Fibroblast of skin of scalp (primary cell): ENCODE measurements at places on chromosomes 2 and 18.

- no peak for DNase-seq
Measured at GRCh38 chr2:185510060-185510459, 228.5 kb upstream of the FSIP2 start.

- DNase-seq: no peak
Measured at GRCh38 chr2:133867166-133867565, 298.9 kb upstream of the NCKAP5 start.

- DNase-seq: peak; percentile 87
Measured at GRCh38 chr2:197908990-197909776, 104.8 kb downstream of the PLCL1 start.

DNA sequence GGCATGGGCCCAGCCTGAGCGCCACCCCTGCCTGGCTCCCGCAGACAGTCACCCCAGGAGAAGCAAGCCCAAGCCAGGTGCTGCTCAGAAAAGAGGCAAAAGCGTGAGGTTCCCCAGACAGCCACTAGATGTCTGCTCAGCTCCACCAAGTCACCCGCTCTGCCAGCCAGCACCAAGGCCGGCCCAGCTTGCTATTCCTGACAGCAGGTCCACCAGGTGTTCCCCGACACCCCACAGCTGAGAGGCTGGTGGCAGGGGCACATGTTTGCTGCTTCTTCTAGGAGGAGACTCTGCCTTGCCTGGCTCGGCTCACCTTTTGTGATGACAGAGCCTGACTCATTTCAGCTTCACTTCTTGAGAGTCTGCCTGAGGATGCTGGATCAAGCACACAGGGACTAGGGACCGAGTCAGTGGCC is 206.7 kb downstream of the MGAT5 start:
- peak; percentile 44 for DNase-seq

DNA sequence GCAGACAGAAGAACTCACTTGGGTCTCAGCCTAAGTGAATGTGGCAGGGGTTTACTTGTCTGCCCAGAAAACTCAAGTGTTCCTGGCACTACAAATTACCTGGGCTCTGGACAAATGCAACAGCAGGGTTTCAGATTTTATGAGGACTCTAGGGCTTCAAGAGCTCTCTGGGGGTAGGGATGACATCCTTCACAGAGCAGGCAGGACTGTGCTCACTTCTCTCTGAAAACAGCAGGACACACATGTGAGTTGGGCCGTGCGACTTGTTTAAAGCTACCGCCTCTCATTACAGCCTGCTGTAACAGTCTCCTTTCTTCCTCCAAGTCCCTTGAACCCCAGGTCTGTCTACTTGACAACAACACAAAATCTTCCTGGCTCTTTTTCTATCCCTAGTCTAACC is 212.6 kb downstream of the EN1 start:
- no peak for DNase-seq

DNA sequence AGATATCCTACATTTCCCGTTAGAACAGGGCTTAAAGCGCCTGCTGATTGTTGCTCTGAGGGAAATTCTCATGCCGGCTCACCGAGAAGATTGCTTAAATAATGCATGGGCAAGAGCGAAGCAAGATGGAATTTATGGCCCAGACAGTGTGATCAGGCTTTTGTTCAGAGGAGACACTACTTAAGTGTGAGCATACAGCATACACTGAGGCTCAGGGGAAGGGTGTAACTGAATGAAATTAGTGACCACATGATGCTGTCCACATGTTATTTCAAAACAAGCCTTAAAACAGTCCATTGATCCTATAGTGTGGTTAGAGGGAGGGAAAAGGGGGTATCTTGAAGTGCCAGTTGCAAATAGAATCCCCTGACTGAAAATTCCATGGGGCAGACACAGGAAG is 125.5 kb downstream of the RAPGEF4 start:
- no peak for DNase-seq

DNA sequence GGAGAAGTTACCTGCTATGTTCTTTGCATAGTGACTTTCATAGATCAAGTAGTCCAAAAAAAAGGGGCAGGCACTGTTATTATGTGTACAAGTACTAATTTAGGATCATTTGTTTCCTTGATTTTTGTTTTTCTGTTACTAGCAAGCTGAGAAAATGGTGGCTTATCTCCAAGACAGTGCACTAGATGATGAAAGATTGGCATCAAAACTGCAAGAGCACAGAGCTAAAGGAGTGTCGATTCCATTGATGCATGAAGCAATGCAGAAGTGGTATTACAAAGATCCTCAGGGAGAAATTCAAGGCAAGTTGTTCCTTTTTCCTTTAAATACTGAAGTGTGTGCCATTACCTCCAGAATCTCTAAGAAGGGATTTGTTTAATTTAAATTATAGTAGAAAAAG is 19.6 kb upstream of the KCNJ13 start:
- peak; percentile 42 for DNase-seq

DNA sequence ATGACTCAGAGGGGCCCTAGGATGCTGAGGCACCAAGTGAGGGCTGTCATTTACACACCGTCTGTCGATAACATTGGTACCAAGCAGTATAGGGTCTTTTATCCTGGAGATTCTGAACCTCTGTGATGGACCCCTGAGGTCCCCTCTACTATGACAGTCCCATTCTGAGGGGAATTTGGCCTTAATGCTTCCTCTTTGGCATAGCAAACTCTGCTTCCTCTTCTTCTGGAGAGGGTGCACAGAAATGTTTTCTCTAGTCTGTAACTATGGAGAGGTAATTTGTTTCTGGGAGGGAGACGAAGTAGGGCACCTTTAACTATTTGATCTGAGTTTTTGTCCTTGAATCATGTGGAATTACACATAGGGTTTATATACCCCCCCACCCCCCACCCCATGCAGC is 44.8 kb downstream of the INPP4A start:
- DNase-seq: no peak

DNA sequence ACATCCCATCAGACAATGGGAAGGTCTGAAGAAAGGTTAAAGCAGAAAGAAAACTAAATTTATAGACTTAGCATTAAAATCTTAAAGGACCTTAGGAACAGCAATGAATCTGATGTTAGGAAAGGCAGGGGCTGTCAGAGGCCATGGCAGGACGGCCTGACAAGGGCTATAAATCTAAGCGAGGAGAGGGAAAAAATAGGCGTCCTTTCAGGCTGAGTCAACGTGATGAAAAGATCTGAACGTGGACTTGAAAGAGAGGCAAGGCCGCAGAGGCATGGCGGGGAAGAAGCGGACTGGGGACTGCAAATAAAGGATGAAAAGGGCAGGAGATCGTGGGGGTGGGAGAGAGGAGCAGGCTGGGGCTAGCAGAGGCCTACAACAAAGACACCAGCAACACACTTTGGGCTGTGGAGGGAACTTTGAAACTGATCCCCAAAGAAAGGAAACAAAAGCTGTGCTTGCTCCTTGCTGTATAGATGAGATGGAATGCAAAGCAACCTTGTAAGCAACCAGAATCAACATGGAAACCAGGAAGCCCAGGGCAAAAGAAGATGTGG is 145.6 kb downstream of the NRP2 start:
- no peak for DNase-seq

GRCh38 chr2:263022-263738 is 652 bp downstream of the SH3YL1 start:
- DNase-seq: no peak

DNA sequence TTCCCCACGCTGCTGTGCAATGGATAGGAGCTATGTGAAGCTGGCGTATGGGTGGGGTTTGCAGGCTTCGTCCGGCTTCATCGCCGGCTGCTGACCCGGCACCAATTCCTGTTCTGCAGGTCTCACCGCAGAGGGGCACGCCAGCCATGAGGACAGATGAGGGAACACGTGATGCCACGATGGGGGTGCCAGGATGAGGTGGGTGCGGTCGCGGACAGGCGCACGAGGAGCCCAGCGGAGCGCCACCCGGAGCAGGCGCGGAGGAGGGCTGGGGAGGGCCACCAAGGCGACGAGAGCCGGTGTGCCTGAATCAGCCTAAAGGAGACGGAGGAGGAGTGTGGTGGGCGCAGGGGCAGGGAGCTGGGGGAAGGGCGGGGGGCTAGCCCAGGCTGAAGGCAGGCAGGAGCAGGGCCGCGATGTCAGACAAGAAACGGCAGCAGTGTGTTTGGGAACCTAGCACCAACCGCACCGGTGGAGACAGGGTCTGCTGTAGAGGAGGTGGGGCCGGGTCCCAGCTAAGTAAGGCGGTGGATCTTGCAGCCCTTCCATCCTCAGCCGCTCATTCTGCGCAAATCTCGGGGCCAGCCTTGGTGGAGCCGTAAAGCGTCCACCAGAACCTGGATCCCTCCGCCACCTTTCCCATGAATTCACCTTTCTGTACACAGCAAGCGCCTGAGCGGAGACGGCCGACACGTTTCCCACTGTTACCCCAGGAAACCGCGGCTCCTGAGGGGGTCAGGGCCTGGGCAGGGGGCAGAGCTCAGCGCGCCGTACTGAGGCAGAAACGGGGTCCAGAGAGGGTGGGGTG is 17.0 kb upstream of the CD8A start:
- no peak for DNase-seq

GRCh38 chr18:8548186-8548585 is 61.1 kb upstream of the RAB12 start:
- DNase-seq: peak; percentile 50

DNA sequence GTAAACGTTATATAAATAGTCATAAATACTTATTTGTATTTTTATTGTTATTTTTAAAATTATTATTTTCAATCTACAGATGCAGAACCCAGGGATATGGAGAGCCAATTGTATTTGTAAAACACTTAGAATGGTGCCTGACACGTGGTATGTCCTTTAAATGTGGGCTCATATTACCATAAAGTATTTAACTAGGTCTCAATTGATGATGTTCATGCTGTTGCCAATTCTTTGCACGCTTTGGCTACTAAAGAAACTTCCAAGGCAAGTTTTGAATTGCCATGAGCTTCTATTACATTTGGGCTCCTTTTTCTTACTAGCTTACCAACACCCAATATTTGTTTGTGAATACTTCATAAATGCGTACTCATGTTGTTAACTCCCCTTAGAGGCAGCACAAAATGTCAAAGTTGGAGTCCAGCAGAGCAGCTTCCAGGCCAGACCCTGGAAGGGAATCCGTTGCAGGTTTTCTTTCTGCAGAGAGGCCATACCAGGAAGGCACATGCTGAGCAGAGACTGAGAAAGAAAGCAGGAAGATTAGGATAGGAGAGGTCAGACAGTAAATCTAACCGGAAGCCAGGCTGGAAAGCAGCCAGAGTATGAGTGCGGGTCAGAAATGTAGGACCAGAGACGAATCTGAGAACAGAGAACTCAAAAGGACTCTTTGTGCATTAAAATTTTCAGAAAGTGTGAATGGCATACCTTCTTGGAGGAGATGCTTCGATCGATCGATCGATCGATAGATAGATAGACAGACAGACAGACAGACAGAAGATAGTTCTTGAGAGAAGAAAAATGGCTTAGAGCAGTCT is 4.2 kb upstream of the NOSTRIN start:
- no peak for DNase-seq

- DNase-seq: peak; percentile 70
Measured at GRCh38 chr2:191679818-191680600, 2.1 kb downstream of the NABP1 start.

DNA sequence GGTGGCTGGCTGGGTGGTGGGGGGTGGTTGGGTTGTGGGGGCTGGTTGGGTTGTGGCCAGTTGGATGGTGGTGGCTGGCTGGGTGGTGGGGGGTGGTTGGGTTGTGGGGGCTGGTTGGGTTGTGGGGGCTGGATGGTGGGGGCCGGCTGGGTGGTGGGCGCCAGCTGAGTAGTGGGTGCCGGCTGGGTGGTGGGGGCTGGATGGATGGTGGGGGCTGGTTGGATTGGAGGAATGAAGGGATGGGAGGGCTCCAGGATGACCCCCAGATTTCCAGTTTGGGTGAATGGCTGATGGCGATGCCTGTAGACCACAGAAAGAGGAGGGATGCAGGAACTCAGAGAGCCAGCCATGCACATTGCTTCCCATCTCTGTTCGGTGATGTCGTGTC is 26.8 kb upstream of the GPR17 start:
- DNase-seq: no peak

DNA sequence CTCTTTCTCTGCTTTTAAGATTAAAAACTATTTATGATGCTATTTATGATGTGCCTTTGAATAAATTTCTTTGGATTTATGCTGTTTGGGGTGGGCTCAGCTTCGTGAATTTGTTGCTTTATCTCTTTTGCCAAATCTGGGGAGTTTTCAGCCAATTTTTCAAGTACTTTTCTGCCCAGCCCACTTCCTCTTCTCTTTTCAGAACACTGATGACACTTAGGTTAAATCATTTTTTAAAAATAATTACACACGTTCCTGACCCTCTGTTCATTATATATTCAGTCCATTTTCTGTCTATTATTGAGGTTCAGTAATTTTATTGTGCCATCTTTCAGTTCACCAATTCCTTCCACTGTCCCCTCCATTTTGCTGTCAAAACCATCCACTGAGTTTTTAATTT is 14.8 kb upstream of the BCL2L11 start:
- DNase-seq: no peak

DNA sequence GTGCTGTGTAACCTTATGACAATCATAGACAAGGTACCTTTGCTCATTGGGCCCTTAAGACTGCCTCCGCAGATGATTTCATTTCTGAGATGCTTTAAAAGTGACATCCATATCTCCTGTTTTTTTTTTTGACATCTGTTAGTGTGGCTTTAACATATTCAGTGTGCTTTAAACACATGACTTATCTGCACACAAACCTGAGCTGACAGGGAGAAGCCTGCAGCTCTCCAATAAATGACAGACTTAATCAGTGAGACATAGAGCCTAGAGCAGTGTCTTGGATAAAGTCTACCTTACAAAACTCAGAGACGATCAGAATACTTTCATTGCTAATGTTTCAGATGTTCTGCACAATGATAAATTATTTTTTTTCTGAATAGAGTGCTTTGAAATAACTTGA is 130.7 kb downstream of the UBE2E3 start:
- DNase-seq: no peak

GRCh38 chr2:201203916-201204654 is 21.1 kb downstream of the CASP10 start:
- DNase-seq: peak; percentile 86

DNA sequence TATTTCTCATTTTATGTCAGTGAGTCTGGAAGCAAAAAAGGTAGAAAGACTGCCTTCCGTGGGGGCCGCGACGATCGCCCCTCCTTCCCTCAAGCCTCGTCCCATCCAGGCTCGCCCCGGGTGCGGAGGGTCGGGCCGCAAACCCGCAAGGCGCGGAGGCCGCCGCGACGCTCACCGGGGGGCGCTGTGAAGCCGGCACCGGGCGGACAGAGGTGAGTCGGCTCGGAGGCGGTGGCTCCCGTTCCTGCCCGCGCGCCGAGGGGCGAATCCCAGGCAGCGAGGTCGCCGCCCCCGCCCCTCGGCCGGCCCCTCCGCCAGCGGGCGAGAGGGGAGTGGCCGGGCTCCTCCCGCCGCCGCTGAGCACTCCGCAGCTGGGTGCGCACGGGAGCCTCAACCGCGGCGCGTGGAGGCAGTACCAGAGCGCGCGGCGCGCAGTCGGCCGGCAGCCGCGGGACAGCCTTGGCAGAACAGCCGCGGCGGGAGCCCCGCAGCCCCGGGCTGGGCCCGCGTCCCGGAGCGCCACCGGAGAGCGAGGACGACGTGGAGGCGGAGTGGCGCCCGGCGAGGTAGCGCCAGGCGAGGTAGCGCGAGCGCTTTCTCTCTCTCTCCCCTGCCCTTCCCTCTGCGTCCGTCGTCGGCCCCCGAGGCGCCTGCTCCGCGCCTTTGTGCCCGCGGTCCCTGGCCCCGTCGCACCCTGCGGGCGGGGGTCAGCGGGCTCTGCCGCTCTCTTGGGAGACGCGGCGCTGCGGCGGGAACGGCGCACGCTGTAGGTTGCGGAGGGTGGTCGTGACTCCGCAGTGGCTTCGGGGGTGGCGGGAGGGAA is at the start of gene MYO1B:
TSS of gene MYO1B (plus strand) at position 359 of the 823 bp plus-strand sequence. CDS start 31,492 bp downstream, outside the sequence.
- peak; percentile 80 for DNase-seq
